ENCODE measurements at places on chromosomes 5 and 9. TPM values are rescaled to one million over a fixed set of nuclear protein-coding genes. Genes with fewer than 3 reads are reported as not detected.

The LECT2 gene
- not detected for total RNA-seq

The SPATA31E1 gene
- total RNA-seq: not detected

DNA sequence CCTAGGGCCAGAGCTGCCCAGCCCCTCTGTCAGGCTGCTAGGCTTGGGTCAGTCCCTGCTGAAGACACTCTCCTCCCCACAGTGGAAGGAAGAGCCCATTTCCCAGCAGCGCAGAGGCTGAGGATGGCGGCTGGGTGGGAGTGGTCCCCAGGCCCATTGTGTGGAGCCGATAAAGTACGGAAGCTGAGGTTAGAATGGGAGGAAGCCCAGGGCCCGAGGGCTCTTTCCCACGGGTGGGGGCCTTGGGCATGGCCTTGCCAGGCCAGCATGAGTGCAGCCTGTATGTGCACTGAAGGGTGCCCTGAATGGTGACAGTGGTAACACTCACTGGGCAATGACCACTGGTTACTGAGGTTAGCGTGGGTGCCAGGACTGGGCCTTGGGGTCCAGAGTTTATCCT, 125.9 kb downstream of the RGS3 start:
- DNase-seq: peak; percentile 44

- peak; percentile 80 for DNase-seq
These were observed 1.6 kb downstream of the BASP1 start for GRCh38 chr5:17219006-17219422.

DNA sequence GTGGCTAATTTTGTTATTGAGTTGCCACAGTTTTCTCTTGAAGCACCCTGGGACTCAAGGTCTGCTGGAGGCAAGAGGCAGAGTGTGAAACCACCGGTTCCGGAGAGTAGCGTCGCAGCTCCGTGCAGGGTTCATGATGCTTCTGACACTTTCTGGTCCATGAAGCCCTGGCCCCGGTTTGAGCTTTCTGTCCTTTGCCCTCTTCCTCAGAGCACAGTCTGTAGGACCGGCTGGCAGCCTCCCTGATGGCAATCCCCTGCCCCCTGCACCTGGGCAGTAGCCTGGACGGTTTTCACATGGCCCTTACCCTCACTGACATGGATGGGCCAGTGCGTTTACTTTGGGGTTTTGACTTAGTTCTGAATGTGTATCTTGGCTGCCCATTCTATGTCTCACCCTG, 111.9 kb downstream of the PJA2 start:
- no peak for DNase-seq

- peak; percentile 46 for DNase-seq
These were observed 132.7 kb upstream of the TNC start for GRCh38 chr9:115250621-115251032.

Measured in muscle of leg (tissue), 16 donors.